Activated CD4-positive, alpha-beta T cell treated with anti-CD3 and anti-CD28 coated beads for 36 hours (primary cell): ENCODE measurements at places on chromosomes 5 and 9.
A peak's percentile ranks its signal among the peaks of the same experiment; 100 is the strongest.

- no peaks in the 10 kb centered on the region for H3K4me1 ChIP-seq
- H3K36me3 ChIP-seq = peaks cover 7% of the 10 kb centered on the region
- H3K27ac ChIP-seq = no peak overlapping the region
- no peak for DNase-seq
- H3K4me3 ChIP-seq = no peak overlapping the region
These were observed 49.0 kb upstream of the POU5F2 start for GRCh38 chr5:93790401-93790800.

GRCh38 chr5:143573568-143574170, 170.2 kb upstream of the NR3C1 start:
- H3K27me3 ChIP-seq = no peaks in the 10 kb centered on the region
- H3K4me3 ChIP-seq = no peak overlapping the region
- peaks cover 9% of the 10 kb centered on the region for H3K4me1 ChIP-seq

DNA sequence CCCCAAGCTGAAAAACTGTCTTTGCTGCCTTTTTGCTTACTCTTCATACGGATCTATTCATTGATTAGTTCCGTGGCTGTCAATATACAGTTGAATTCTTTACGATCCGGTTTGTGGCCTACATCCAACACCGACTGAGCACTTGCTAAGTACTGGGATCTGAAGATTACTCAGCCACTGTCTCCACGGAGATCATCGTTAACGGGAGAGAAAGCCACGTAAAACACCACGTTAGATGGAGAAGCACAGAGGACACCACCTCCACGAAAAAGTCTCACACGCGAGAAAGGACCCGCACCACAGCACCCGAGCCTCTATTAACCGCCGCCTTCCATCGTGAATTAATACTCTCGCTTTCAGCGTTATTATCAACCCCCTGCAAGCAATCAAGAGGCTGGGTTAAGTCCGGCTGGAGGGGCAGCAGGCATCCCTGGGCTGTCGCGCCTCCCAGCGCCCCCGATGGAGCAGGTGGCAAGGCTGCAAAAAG, 650 bp downstream of the ELP1 start:
- H3K36me3 ChIP-seq = peaks cover 12% of the 10 kb centered on the region
- peak overlapping the region; percentile 98 for H3K4me3 ChIP-seq
- peak overlapping the region; percentile 95 for H3K27ac ChIP-seq
- DNase-seq = no peak

DNA sequence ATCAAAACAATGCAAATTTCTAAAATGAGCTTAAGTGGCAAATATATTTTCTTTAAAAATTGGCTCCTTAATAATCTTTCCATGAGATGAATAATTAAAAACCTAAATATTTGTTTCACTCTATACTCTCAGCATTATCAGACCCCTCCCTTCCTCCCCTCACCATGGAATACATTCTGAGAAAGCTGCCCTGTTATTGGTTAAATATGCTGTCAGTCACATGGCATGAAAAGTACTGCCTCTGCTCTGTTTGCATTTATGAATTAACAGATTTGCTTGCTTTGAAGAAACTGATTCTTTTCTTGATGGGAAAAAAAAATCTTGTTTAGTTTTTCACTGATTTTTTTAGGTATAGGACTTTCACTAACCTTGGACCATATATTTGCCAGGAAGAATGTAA, 17.0 kb upstream of the RPS23 start:
- H3K4me3 ChIP-seq = no peak overlapping the region
- peaks cover 5% of the 10 kb centered on the region for H3K4me1 ChIP-seq
- DNase-seq = no peak
- no peaks in the 10 kb centered on the region for H3K36me3 ChIP-seq

DNA sequence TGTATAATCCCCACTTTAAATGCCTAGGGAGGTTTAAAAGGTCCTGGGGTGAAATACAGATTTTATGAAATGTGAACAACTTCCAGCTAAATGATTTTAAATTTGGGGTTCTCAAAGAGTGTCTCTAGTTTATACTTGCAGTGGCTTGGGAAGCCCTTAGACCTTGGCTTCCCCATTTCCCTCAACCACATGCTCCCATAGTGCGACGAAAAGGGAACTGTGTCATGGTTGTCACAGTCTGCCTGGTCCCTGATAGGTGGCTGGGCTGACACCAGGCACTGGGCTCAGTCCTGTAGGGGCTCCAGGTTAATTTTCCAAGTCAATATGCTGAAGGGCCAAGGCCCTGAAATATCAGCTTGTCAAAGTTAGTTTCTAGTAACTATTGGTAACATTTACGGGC, 10.4 kb upstream of the CXCL14 start:
- H3K27me3 ChIP-seq = peaks cover 6% of the 10 kb centered on the region
- no peak for DNase-seq
- H3K36me3 ChIP-seq = no peaks in the 10 kb centered on the region

- no peaks in the 10 kb centered on the region for H3K36me3 ChIP-seq
- no peak overlapping the region for H3K27ac ChIP-seq
- no peak overlapping the region for H3K4me3 ChIP-seq
- H3K27me3 ChIP-seq = peaks cover 21% of the 10 kb centered on the region
- peaks cover 2% of the 10 kb centered on the region for H3K4me1 ChIP-seq
- no peak for DNase-seq
These were observed 1.9 kb upstream of the ARSI start for GRCh38 chr5:150304481-150305081.

DNA sequence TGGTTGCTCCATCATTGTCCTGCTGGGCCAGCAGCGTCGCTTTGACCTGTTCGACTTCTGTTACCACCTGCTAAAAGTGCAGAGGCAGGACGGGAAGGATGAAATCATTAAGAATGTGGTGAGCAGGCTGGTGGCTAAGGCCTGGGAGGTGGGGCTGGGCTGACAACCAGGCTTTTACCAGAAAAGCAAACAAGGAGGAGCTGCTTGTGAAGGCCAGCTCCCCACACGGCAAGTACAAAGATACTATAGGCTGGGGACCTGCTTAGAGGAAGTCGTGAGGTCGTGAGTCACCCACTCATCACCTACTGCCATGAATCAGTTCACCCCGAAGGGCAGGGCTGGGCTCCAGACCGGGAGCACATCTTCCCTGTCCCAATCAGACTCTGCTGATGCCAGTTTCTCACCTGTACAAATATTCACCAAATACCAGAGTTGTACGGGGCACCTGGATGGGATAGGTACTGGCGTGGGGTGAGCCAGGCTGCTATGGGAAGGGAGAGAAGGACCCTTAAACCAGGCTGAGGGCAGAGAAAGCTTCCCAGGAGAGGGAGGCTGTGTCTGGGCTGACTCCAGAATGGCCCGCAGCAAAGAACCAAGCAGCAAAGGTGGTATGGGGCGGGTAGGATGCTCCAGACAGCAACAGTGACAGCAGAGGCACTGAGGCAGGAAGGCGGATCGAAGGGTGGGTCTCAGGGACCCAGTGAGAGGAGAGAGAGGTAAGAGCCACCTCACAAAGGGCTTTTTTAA, 69.3 kb upstream of the NIPAL4 start:
- no peaks in the 10 kb centered on the region for H3K27me3 ChIP-seq
- H3K4me3 ChIP-seq = peak overlapping the region; percentile 12
- peaks cover 66% of the 10 kb centered on the region for H3K36me3 ChIP-seq

DNA sequence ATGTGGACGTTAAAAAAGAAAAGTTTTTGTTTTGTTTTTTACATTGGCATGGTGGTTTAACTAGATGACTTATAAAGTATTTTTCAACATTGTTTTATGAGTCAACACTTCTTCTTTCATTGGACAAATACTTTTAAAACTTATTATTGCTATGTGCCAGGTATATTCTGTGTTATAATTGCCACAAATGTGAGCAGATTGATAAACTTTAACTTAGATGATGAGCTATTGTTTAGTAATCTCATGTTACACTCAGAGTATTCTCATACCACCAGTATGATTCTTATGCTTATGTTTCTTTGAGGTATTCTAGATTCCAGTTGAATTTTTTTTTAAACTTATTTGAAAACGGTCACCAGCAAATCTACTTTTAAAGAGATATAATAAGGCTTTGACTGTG, 60.3 kb downstream of the RASA1 start:
- H3K27me3 ChIP-seq = no peaks in the 10 kb centered on the region
- H3K4me3 ChIP-seq = no peak overlapping the region
- peaks cover 63% of the 10 kb centered on the region for H3K4me1 ChIP-seq
- no peak for DNase-seq
- H3K36me3 ChIP-seq = peaks cover 11% of the 10 kb centered on the region

- no peak for DNase-seq
- no peak overlapping the region for H3K27ac ChIP-seq
- peaks cover 27% of the 10 kb centered on the region for H3K4me1 ChIP-seq
- H3K36me3 ChIP-seq = peaks cover 26% of the 10 kb centered on the region
- peak overlapping the region; percentile 86 for H3K4me3 ChIP-seq
These were observed 1.4 kb upstream of the THG1L start for GRCh38 chr5:157729858-157730257.

DNA sequence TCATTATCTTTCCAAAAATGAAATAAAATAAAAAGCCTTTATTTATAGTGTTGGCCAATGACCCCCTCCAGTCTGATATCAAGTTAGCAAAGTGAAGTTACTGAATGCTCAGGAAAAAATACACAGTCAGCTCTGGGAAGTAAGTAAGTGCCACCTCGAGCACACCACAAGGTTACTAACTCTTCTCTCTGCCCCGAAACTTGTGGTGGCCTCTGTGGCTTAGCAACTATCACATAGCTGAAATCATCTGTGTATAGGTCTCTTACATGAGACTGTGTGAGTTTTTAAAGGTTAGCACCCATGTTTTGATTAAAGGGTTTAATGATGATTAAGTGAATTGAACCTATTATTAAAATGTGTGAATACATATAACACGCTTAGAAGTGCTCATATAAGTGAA, 161.4 kb upstream of the KLF4 start:
- no peaks in the 10 kb centered on the region for H3K4me1 ChIP-seq
- H3K27ac ChIP-seq = no peak overlapping the region
- no peak for DNase-seq

GRCh38 chr5:52708463-52708862, 79.3 kb upstream of the ITGA1 start:
- no peak for DNase-seq
- H3K27ac ChIP-seq = no peak overlapping the region
- no peak overlapping the region for H3K4me3 ChIP-seq
- H3K4me1 ChIP-seq = peaks cover 27% of the 10 kb centered on the region

- peaks cover 56% of the 10 kb centered on the region for H3K36me3 ChIP-seq
- no peak overlapping the region for H3K27ac ChIP-seq
- peaks cover 44% of the 10 kb centered on the region for H3K4me1 ChIP-seq
- no peaks in the 10 kb centered on the region for H3K27me3 ChIP-seq
- no peak overlapping the region for H3K4me3 ChIP-seq
- DNase-seq = no peak
These were observed 26.5 kb downstream of the DOCK2 start for GRCh38 chr5:169663537-169663936.

DNA sequence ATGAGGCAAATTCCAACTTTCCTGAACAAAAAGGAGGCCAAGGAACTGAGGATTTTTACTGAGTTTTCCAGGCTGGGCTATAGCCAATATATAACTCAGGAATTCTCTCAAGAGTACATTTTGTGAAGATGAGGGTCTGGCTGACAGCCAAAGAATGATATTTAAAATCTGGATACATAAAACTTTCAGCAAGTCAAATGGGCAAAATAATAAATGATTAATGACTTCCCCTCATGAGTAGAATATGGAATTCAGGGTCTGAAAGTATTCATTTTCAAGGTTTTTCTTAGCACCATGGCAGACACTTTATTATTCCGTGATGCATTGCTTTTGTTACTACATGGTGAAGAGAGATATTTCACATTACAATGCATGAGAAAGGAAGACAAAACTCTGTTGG, 7.8 kb downstream of the FAM81B start:
- no peak overlapping the region for H3K27ac ChIP-seq
- H3K27me3 ChIP-seq = peaks cover 2% of the 10 kb centered on the region
- DNase-seq = no peak
- no peaks in the 10 kb centered on the region for H3K4me1 ChIP-seq
- H3K4me3 ChIP-seq = no peak overlapping the region

- no peaks in the 10 kb centered on the region for H3K36me3 ChIP-seq
- peaks cover 5% of the 10 kb centered on the region for H3K4me1 ChIP-seq
- H3K27ac ChIP-seq = no peak overlapping the region
- no peak overlapping the region for H3K4me3 ChIP-seq
- no peaks in the 10 kb centered on the region for H3K27me3 ChIP-seq
- no peak for DNase-seq
These were observed 35.2 kb upstream of the CAST start for GRCh38 chr5:96626956-96627355.
